Central memory CD4-positive, alpha-beta T cell (primary cell): ENCODE measurements at places on chromosomes 11 and 22.

GRCh38 chr22:32515084-32515483, 40.5 kb downstream of the FBXO7 start:
- no peak for DNase-seq

- DNase-seq: no peak
Measured at GRCh38 chr11:13917904-13918303, 44.6 kb upstream of the SPON1 start.

- no peak for DNase-seq
Measured at GRCh38 chr11:36008584-36008983, 64.7 kb downstream of the LDLRAD3 start.

DNA sequence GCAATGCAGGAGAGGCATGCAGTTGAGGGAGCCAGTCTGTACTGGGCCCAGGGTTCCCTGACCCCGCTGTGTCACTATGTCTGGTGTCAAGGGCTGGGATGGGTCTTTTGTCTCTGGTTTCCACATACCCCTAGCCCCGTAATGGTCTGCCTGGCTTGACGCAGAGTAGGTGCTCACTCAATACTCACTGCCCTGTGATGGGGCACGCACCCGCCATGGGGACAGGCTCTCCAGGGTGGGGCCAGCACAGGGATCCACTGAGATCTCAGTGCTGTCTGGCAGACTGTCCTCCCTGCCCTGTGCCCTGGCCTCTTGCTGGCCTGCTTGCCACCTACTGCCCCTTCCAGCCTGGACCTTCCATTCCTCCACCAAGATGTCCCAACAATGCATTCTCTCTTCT, 101.7 kb upstream of the CD82 start:
- no peak for DNase-seq

- no peak for DNase-seq
Measured at GRCh38 chr11:44562845-44563460, 2.5 kb upstream of the CD82 start.

DNA sequence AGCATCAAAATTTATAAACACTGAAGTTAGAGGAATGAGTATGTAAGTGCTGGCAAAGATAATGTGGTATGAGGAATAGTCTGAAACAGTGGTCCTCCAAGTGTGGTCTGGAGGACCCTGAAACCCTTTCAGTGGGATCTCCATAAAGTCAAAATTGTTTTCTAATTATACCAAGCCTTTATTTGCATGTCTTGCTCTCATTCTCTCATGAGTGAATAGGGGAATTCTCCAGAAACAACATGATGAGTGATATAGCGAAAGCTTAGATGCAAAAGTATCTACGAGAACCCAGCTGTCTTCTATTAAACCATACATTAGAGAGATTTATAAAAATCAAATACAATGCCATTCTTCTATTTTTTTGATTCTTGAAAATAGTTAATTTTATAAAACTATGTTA, 145.0 kb upstream of the RAG2 start:
- DNase-seq: no peak

DNA sequence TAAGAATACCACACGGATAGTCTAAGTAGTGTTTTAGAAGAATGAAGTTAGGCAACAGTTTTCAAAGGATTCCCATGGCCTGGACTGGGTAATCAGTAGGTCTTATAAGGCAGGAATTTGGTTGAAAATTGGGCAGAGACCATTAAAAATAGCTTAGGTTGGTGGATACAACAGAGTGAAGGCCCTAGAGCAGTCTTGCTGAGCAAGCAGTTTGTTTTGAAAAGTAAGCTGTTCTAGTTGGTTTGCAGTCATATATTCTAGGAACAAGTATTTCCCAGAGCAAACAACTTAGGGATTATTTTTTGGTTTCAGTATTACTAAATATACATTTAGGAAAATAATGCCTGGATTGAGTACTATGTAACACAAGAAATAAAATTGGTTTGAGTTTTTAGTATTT, 64.8 kb downstream of the MUC15 start:
- no peak for DNase-seq

GRCh38 chr22:31838917-31839316, 85.1 kb downstream of the DEPDC5 start:
- DNase-seq: no peak
